Mesangial cell (primary cell): ENCODE measurements at places on chromosomes 11 and 22. TPM values are rescaled to one million over a fixed set of nuclear protein-coding genes. Genes with fewer than 3 reads are reported as not detected.

The TCN2 gene
- total RNA-seq: 9.1 and 80.5 TPM in 2 replicates

The GRK3 gene
- total RNA-seq: 0.76 and 0.81 TPM in 2 replicates

The SF1 gene
- 160 and 190 TPM in 2 replicates for total RNA-seq

The PGGHG gene
- 6.5 and 14.6 TPM in 2 replicates for total RNA-seq
